SHP77 treated with DMSO at 0.1 percent for 48 hours (cell line): ENCODE measurements at places on chromosomes 5 and 9.

GRCh38 chr9:83069651-83070050 is 6.7 kb upstream of the RASEF start:
- DNase-seq = no peak

DNA sequence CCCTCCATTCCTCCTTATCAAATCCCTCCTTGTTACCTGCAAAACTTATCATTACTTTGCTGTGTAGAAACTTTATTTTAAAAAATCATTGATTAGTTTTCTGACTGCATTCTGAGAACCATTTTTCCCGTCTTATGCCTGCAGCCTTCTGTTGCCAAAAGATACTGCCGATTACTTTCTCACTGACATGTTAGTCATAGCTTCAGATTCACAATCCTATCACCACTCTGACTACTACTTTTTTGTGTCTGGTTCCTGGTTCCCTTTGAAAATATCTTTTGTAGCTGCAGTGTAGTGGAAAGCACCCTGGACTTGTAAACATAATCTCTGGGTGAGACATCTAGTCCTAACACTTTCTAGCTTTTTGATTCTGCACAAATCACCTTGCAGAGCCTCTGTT is 71.7 kb downstream of the NR2F1 start:
- no peak for DNase-seq

DNA sequence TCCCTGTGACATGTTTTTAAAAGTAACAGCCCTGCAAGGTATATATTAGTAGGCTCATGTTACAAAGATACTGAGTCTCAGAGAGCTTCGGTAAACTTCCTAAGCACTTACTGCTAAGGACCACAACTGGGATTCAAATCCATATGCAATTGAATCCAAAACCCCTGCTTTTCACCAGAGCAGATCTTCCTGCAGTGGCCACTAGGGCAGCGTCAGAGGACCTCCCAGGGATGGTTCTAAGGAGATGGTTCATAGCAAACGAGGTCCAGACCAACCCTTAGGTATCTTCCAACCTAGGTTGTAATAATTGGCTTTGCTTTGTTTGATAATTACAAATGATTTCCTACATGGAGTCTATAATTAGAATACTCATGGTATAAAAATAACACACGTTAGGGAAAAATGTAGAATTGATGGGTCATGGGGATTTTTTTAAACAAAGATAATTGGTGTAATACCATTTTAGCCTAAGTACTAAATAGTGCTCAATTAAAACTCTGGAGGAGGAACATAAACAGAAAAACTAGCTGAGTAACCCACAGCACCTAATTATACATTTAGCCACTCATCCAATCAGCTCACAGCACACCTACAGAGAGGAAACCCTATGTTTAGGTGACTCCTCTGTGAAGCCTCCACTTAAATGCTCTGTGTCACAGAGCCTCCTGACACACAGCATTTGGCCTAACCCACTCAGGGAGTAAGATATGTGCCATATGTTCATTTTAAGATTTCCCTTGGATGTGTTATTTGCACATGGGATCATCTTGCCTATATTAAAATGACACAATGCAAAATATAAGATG is 10.0 kb upstream of the CAST start:
- no peak for DNase-seq

DNA sequence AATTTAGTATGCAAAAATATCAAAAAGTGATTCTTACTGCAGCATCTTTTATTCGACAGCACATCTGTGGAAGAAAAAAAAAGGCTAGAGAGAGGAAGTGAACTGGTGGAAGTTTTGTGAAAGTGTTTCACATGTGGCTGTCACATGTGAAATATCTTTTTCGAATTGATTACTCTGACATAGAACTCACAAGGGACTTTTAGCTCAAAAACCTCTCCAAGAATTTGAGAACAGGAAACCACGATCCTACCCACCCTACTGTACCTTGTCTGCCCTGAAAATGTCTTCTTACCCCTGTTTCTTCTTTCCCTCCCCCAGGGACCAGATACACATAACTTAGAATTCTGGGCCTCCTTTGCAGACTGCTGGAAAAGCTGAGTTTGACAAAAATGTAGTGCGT is 106.5 kb upstream of the PRRC1 start:
- DNase-seq = no peak

- no peak for DNase-seq
Observed at GRCh38 chr9:122865300-122865699, 36.9 kb upstream of the PDCL start.

GRCh38 chr9:132798817-132799790 is 79.0 kb downstream of the AK8 start:
- peak; percentile 4 for DNase-seq

DNA sequence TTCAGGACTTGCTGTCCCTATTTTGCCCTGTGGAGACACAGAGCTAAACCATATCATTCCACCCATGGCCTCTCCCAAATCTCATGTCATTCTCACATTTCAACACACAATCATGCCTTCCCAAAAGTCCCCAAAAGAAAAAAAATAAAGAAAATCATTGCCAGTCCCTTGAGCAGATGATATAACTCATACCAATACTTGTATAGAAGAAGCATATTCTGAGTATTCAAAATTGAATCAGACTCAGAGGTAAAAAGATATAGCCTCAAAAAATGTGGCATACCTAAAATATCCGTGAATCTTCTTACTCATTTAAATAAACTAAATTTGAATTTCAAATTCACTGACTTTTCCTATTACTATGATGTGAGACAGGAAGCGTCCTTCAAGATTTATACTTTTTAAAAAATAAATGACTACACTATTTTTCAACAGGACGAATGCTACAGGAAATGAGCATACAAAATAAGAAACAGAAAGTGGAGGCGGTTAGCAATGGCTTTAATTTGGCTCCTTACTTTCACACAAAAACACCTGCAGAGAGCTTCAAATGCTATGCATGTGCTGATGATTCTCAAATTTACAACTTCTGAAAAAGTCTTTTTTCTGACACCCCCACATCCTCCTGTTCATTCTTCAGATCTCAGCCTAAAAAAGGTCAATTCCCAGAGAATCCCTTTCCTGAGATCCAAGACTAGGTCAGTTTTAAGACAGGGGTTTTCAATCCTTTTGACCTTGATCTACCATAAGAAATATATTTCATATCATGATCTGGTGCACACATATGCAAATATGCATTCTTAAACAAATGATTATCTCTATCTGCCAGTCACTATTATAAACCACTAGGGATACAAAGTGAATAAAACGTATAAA is 39.6 kb upstream of the DMXL1 start:
- no peak for DNase-seq
